ENCODE measurements at places on chromosomes 12 and 14.

DNA sequence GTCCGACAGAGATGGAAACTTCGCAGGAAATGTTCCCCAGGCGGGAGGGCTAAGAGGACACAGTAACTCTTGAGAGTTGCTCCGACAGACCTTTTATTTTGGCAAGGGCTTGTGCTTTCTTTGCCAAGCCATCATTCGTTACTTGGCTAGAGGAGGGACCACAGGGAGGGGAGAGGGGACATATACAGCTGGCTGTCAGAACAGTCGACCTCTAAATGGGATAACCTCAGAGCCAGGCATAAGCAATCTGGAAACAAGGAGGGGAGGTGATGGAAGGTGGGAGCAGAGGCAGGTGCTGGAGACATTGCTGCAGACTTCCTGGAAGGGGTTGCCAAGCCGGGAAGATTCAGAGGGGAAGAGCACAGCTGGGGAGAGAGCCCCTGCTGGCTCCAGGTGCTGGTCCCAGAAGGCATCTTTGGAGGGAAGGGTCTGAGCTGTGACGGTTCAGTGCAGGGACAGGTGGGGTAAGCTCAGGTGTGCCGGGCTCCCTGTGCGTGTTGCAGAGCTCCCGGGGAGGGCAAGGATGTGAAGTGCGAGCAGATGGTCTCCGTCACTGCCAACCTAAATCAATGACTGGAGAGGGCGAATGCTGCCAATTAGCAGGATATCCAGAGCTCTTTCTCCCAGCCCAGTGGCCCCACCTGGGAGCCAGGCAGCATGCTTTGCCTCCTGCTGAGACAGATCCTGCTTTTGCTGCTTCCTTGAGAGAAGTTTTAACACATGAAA is 50.1 kb downstream of the CHST11 start:
- DNase-seq: no peak

DNA sequence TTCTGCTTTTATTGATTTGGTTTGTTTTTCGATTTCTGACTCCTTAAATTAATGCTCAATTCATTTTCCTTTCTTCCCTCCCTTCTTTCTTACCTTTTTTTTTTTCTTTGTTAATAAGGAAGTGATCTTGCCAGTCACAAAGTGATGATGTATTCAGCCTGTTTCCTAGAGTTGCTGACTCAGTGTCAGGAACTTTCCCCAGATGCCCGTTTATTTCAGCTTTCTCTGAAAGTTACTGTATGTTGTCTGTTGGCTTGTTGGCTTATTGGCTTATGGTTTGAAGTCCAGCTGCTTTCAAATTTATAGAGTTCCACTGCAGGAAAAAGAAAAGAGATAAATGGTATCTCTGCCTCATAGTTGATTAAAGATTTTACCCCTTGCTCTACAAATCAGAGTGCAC is 12.4 kb upstream of the SLC6A15 start:
- no peak for DNase-seq

DNA sequence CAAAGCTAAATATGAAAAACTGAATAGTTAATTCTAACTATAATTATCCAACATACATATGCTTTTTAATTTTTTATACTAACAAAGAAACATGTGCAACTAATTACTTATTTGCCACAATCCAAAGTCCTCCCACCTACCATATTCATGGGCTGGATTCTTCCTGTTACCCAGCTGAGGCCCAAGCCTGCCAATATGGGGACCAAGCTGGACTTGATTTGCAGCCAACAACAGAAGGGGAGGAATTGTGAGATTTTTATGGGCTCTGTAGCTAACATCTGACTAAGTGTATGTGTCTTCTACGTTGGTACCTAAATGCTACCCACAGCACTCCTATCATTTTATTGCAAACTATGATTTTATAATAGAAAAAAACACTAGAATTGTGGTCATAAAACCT is 13.1 kb upstream of the ANKS1B start:
- no peak for DNase-seq

DNA sequence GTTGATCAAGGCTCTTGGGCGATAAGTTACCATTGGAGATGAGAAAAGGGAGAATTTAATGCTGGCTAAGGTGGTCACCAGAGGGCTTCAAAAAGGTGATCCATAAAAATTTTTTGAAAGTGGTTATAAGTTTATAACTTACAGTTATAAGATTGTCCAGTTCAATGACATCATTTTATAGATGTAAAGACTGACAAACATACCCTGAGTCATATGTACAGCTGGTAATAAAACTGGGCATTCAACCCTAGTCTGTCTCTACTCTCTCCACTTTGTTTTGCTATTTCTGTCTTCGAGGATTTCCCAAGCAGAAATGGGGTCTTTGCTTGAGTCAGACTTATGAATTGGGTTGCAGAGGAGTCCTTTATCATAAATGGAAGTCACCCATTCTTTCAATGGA is 454.0 kb downstream of the SOX5 start:
- no peak for DNase-seq

- peak; percentile 100 for DNase-seq
These were observed at the start of gene BTG1 for GRCh38 chr12:92145731-92146496. Gene BTG1, minus strand, starts transcription at chr12:92145846. Its CDS starts 311 bp downstream, at chr12:92145535.

DNA sequence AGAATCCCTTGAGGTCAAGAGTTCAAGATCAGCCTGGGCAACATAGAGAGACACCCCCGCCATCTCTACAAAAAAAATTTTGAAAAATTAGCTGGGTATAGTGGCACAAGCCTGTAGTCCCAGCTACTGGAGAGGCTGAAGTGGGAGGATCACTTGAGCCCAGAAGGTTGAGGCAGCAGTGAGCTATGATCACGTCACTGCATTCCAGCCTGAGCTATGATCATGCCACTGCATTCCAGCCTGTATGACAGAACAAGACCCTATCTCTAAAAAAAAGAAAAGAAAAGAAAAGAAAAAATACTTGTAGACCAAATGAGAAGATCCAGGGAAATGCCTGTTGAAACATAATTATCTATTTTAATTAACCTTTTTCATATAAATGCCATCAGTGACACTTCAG is 93.8 kb upstream of the MDM1 start:
- DNase-seq: no peak

- DNase-seq: peak; percentile 80
These were observed 386 bp downstream of the HDAC7 start for GRCh38 chr12:47819138-47819895.

DNA sequence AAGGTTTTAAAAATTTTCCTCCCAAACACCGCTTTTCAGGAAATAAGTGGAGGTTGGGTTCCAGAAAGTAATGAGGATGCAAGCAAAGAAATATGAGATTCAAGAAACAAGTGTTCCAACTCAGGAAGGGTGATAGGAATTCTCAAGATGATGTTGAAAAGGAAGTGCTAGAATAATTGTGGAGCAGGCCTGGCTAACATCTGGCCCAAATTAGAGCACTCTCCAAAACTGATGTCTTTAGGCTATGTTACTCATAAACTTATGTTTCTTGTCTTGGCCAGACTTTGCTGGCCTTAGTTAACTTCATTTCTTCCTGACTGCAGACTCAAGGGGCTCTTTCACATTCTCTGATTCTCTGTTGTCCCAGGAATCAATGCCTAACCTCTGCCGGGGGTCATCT is 116.3 kb downstream of the TMTC3 start:
- DNase-seq: no peak

DNA sequence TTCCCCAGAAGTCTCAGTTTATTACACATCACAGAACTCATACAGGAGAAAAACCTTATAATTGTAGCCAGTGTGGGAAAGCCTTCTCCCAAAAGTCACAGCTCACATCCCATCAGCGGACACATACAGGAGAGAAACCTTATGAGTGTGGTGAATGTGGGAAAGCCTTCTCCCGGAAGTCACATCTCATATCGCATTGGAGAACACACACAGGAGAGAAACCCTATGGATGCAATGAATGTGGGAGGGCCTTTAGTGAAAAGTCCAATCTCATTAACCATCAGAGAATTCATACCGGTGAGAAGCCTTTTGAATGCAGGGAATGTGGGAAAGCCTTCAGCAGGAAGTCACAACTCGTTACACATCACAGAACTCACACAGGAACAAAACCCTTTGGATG is 20.1 kb downstream of the ZNF84 start:
- no peak for DNase-seq

DNA sequence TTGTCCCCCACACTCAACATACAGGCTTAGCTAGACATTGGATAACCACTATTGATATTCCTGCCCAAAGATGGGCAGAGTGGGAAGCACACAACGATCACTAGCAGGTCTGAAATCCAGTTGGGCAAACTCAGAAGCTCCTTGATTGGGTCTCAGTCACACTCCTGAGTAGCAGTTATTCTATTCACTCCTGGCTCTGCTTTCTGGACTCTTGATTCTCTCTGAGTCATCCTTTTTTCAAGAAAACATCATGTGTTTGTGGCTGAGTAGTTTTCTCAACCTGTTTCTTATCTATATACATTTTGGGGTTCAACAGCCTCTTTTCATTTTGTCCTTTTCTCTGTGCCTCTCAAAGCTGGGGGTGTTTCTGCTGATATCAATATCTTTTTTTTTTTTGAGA is 46.0 kb upstream of the MANSC4 start:
- DNase-seq: no peak

- no peak for DNase-seq
These were observed 93.7 kb downstream of the SAMD4A start for GRCh38 chr14:54660604-54661111.

- no peak for DNase-seq
These were observed 19.6 kb upstream of the FBXO33 start for GRCh38 chr14:39451811-39452210.

DNA sequence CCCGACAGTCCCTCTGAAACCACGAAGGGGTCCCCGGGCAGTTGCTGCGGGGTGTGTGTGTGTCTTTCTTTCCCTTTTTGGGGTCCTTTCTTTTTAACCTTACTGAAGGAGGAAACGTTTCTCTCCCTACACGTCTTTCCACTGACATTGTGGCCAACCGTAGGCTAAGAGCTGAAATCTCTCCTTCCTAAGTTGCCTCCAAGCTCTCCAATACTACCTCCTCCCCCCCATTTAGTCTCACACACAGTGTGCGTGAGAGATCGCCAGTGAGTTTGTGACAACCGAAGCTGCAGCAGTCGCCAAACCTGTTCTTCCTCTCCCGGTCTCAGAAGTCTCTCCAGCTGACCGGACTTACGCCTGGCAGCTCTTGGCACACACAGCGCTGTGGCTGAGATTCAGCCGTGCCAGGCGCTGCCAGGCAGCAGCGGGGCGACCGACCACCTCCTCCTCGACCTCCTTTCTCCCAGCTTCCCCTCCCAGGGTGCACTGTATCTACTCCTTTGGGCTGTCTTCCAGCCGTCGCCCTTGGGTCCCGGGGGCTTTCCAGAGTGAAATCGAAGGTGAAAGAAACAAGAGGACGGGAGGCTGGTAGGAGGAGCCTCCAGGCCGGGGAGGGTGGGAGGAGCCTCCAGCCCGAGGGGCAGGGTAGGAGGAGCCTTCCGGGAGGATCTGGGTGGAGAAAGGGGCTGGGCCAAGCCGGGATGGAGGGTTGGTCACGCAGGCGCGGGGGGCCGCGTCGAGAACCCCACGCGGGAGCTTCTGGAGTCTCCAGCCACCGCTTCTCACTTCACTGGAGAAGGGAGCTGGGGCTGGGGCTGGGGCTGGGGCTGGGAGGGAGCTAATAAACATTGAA is at the start of gene TMTC2:
Gene TMTC2 (plus strand): TSS at position 739 of the 853 bp plus-strand sequence.
- DNase-seq: peak; percentile 90

- DNase-seq: no peak
These were observed 228.6 kb downstream of the DPF3 start for GRCh38 chr14:72665259-72665658.

DNA sequence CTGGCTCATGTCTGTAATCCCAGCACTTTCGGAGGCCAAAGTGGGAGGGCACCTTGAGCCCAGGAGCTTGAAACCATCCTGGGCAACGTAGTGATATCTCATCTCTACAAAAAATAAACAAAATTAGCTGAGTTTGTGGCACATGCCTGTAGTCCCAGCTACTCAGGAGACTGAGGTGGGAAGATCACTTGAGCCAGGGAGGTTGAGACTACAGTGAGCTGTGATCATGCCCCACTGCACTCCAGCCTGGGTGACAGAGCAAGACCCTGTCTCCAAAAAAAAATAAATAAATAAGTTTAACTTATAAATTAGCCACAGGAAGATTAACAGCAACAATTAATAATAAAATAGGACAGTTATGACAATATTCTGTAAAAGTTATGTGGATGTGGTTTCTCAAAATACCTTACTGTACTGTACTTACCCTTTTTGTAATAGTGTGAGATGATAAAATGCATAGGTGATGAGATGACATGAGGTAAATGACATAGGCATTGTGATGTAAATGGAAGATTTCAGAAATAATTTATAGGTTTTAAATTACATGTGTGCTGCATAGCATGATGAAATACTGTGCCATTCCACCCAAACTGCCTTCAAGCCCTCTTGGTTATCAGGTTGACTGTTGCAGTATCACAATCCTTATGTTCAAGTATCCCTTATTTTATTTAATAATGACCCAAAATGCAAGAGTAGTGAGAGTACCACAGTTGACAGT is 22.0 kb downstream of the USP15 start:
- no peak for DNase-seq

GRCh38 chr12:8742501-8742900 is 44.7 kb downstream of the RIMKLB start:
- DNase-seq: no peak

- no peak for DNase-seq
These were observed 36.6 kb downstream of the TC2N start for GRCh38 chr14:91830777-91831176.

DNA sequence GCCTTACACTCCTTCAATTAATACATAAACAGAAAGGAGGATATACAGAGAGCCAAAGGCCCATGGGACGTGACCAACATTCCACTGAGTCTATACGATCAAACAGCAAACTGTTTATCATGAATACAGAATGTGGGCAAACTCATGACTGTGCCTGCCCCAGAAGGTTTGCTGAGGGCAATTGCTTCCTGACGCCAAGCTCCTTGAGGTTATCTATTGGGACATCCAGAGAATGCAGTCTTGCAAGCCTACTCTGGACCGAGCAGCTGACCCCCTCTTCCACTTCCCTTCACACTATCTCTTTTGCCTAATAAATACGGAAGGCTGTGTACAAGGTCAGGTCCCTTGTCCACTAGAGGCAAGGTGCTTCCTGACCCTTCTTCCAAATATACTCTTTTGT is 18.5 kb upstream of the SLC10A1 start:
- no peak for DNase-seq

DNA sequence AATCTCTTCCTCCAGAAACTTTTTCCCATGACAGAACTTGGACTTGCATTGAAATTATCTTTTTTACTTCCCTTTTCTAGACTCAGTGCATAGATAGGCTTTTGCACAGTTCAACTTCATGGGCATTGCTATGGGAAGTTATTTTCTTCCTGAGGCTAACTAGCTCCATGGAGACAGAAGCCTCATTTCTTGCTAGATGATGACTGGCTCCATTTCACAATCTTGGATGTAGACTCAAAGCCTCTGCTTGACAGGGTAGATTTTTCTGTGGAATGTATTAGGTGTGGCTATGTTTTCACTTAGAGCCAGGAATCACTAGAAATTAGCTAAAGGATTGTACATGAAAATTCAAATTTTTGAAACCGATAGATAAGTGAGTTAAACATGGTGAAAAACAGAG is 884.1 kb upstream of the MGAT4C start:
- DNase-seq: no peak
